ENCODE measurements at places on chromosomes 16 and 17.

GRCh38 chr17:45189009-45189408 lies 27.3 kb downstream of the HEXIM2 start:
- DNase-seq, result no peak

- no peak for DNase-seq
These were observed 217.1 kb downstream of the GRIN2A start for GRCh38 chr16:9965079-9965478.

DNA sequence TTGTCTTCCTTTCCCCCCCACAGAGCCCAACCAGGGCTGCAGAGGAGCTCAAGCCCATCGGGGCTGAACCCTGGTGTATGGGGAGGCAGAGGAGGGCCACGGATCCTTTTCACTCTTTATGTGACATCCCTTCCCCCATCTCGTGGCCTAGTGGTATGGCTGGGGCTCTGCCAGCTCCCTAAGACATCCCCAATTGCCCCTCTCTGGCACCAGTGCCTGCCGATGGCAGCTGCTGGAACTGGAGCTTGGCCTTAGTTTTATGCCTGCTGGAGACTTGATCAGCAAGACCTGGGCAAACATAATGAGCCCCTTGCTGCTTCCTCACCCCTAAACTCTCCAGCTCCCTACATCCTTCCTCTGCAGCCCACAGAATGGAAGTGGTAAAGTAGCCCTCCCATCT lies 8.0 kb upstream of the TOP2A start:
- no peak for DNase-seq

DNA sequence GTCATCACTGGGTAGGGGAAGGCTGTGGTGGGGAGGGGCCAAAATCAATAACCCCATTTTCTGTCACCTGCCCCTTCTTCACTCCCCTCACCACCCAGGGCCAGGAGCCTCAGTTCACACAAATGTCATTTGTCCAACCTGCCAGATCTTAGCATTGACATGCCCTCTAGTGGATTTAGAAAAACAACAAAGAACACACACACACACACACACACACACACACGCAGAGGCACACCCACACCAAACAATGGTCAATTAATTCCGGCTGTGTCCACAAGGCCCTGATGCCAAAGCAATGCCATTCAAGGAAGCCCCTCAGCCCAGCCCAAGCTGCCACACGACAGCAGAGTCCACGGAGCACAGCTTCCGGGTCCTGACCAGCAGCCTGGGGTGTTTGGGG lies 68.4 kb downstream of the NOG start:
- DNase-seq, result no peak

- no peak for DNase-seq
These were observed 526 bp upstream of the BORCS6 start for GRCh38 chr17:8190506-8190905.

GRCh38 chr17:2880050-2880449 lies 83.8 kb downstream of the RAP1GAP2 start:
- DNase-seq, result no peak

GRCh38 chr16:61323456-61323855 lies 712.8 kb downstream of the CDH8 start:
- DNase-seq, result no peak

DNA sequence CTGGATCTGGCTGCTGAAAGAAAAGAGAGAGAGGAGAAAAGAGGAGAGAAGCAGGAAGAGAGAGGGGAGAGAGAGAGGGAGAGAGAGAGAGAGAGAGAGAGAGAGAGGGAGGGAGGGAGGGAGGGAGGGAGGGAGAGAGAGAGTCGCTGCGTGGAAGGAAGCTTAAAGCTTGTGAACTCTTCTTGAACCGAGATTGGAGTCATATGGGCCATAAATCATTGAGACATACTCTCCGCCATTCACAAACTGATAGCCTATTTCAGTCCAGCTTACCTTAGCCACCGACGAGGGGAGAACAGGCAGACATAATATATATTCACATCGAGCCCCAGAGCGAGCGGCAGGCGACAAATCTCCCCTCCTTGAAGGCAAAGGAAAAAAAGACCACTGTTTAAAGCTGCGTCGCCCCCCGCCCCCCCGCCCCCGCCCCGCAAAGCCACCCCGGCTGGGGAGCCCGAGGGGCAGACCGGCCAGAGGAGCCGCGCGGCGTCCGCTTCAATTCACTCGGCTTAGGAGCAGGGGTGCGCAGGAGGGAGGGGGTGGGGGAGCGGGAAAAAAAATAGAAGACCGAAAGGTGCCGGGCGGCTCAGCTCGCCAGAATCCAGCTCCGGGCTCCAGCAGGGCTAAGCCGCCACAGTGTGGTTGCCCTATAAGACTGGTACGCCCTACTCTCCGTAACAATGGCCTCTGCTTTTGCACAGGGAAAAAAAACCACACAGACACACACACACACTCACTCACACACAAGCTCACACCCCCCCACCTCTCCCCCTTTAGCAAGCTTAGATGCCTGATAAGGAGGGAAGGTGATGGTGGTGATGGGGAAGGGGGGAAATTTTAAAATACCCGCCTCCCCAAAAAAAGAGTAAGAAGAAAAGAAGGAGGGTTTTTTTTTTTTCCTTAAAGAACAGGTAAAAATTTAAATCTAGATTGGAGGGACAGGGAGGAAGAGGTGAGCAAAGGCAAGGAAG lies 10.6 kb upstream of the HOXB2 start:
- no peak for DNase-seq

DNA sequence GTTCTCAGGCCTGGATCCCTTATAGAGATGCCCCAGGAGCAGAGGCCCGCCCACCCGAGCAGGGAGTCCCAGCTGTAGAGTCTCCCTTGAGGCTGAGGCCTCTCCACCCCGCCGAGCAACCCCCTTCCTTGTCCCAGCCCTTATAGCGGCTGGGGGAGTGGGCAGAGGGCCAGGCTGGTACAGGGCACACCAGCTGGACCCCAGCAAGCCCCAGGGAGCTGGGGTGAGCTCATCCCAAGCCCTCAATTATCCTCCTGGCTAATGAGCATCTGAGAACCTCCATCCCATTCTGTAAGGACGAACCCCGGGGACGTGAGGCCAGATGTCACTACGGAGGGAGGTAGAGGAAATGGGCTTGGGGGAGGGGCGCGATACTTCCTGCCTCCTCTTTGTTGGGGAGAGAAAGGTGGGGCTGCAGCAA lies 3.2 kb upstream of the SNN start:
- DNase-seq, result no peak

- DNase-seq, result no peak
These were observed 41.8 kb upstream of the SLC12A3 start for GRCh38 chr16:56823081-56823733.

- no peak for DNase-seq
These were observed 167.8 kb downstream of the ENGASE start for GRCh38 chr17:79242393-79242792.

GRCh38 chr17:40361925-40362695 lies 2.4 kb downstream of the GJD3 start:
- DNase-seq, result no peak

DNA sequence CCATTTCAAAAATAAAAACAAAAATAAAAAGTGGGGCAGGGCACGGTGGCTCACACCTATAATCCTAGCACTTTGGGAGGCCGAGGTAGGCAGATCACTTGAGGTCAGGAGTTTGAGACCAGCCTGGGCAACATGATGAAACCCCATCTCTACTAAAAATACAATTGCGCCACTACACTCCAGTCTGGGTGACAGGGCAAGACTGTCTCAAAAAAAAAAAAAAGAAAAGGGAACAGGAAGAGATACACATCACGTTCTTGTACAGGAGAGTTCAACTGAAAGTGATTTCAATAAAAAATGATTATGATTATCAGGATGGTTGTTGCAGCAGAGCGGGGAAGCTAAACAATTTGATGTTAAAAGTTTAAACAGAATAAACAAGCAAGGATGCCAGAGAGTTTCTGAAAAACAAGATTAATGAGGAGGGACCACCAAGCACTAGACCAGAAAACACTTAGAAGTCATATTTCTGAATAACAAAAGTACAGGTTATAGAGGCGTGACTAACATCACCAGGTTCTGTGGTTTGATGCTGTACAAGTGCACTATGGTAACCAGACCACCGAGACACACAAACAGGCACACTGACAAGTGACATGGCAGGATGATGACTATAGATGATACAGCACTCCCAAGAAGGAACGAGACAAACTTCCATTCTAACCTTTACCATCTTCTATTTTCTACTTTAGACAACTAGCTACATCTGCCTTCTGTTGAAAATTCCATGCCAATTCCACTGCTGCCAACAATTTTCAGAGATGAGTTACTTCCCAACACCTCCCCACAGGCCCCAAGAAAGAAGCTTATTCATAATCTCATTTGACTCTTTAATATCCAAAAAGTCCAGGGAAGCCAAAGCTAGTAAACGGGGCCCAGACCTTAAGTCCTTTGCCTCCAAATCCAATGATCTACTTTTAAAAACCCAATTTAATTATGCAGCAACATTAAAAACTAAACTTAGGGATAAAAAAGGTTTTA lies 11.8 kb downstream of the DNAJA2 start:
- DNase-seq, result no peak

GRCh38 chr16:79970551-79971236 lies 370.2 kb upstream of the MAF start:
- no peak for DNase-seq

DNA sequence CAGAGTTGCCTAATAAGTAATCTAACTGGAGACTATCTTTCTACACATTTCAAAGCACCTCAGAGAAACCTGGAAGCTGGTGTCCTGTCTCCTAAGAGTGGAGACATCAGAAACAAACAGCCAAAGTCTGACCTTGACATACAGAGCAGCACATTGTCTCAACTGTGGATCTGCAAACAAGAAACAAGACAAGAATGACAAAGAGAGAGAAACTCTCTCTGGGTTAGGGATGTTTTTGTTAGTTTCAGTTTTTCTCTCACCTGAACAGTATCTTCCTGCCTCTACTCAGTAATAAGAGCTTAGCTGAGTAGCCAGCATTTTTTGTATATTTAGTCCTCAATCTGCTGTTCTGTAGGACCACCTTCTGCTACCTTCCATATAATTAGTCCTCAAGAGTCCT lies 8.9 kb downstream of the ZNF597 start:
- DNase-seq, result no peak

DNA sequence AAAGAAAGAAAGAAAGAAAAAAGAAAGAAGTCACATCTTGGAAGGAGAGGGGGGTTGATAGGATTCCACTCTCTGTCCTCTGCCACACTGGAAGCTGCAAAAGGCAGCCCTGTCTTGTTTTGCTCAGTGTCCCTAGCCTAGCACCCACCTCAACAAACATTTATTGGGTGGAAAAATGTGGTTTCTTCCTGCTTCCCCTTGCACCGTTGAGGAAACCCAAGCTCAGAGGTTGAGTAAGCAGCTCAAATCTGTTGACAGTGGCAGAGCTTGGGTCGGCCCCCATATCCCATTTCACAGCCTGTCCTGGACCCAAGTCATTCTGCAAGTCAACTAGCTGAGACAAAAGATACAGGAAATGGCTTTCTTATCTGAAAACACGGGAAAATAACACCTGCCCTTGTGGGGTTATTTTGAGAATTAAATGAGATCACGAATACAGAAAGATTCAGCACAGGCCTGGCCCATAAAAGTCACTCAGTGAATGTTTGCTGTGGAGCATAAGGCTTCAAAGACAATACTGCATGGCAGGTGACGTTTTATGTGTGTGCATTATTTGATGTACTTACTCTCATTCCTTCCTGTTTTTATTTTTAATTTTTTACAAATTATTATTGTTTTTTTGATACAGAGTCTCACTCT lies 63.6 kb downstream of the SCNN1B start:
- no peak for DNase-seq

- DNase-seq, result no peak
These were observed 66.1 kb upstream of the CLEC3A start for GRCh38 chr16:77956231-77956630.

- no peak for DNase-seq
These were observed 4.0 kb upstream of the KAT8 start for GRCh38 chr16:31113121-31114120.

DNA sequence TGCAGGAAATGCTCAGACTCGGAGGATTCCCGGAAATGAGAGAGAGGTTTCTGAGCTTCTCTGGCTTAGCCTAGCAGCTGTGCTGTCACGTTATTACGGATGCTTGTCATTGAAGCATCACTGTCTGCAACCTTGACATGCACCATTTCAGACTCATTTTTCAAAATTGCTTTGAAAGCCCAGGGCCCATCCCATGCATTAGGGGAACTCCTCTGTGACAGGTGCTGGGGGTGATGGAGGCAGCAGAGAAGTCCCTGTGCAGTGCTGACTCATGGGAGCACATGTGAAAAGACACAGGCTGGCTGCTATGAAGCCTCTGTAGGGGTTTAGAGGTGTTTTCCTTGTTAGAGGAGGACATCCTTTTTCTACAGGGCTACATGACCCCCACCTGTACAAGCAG lies 214.0 kb upstream of the MPHOSPH6 start:
- DNase-seq, result no peak

GRCh38 chr17:28875848-28876550 lies 21.2 kb downstream of the ERAL1 start:
- no peak for DNase-seq

DNA sequence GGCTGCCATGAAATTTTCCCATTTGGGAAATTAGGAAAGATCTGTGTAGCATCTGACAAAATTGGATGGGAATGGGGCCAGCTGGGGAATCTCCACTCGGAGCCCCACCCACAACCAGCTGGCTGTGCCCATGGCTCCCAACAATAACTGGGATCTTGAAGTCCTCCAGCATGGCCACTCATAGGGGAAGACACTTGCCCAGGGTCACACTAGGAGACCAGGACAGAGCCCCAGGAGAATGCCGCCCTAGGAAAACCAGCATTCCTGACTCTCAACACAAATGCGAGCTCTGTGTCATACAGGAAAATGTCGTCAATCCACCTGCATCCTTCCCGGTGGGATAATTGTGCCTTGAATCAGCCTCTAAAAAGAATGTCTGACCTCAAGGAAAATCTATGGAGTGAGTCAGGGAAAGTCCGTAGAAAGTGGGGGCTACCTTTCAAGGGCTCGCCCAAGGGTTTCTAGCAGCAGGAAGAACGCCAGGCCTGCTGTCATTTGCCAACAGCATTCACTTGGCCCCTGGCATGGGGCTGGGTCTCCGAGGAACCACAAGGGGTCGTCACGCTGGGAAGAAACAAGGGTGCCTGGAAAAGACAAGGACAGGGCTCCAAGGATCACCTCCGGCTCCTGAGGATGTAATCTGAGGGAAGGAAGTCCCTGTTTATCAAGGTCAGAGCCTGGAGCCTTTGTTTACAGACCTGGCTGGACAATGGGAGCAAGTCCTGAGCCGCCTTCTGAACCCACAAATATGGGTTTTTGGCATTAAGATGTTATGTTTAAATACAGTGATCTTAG lies 15.9 kb downstream of the CDH5 start:
- no peak for DNase-seq
